ENCODE measurements at places on chromosomes 4 and X. TPM values are rescaled to one million over a fixed set of nuclear protein-coding genes. Genes with fewer than 3 reads are reported as not detected.
A peak's percentile ranks its signal among the peaks of the same experiment; 100 is the strongest.

DNA sequence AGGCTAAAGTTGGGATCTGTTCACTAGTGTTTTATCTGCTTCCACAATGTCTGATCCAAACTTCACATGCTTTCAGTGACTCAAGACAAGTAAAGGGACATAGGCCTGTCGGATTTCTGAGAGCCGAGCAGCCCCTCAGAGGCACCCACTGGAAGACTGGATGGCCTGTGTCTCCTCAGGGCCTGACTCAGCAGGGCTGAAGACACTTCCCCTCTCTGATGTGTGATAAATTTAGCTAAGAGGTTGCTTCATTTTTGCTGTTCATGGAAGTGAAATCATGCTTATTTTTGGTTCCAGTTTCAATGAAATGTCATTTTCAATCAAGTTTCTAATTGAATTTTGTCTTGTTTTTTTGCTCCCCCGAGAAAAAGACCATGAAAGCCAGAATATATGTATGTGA lies 93.7 kb downstream of the MXRA5 start:
- DNase-seq: no peak

The HAUS3 gene
- 10.0 TPM for total RNA-seq

GRCh38 chr4:4696530-4696929 lies 154.7 kb upstream of the STX18 start:
- DNase-seq: no peak

The TMPRSS11F gene
- total RNA-seq: not detected

GRCh38 chrX:74505437-74505836 lies 84.1 kb downstream of the SLC16A2 start:
- no peak for DNase-seq

DNA sequence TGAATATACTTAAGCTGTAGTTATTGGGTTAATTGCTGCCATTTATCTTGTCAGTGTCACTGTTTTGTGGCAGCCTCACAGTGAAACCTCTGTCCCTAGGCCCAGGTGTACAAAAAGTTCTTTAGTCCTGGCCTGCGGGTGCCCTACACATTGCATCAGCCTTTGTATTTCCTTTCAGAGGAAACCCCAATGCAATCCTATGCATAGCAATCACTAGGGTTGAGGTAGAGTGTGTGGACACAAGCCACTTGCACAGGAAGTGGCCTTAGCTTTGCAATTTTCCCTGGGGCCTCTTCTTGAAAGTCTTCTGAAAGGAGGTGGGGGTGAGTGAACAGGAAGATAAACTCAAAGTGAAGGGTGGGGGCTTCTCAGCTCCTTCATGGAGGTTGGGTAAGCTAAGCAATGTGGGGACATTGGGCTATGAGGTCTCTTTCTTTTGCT lies 27.8 kb downstream of the VSIG4 start:
- DNase-seq: no peak

GRCh38 chrX:46676399-46677356 lies 82.2 kb downstream of the SLC9A7 start:
- no peak for DNase-seq

GRCh38 chrX:68498508-68499379 lies at the start of gene YIPF6:
Gene YIPF6, plus strand, starts transcription at chrX:68499051. Its CDS starts 16 bp downstream, at chrX:68499067.
- peak; percentile 92 for DNase-seq

DNA sequence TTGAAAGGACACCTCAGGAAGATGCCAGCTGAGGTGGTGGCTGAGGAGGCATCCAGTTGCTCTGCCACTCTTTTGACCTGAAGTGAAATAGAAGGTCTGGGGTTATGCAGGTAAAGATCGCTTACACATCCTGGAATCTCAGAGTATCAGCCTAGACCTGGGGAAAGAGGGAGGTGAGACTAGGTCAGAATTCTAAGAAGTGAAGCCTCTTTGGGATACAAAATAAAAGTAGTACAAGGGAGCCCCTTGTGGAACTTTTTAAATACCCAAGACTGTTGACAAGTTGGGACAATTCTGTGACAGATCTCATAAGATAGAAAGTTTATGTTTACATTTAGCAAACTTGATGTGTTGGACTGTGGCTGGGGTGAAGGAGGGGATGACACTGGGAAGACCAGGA lies 263.1 kb downstream of the SPRY1 start:
- no peak for DNase-seq

DNA sequence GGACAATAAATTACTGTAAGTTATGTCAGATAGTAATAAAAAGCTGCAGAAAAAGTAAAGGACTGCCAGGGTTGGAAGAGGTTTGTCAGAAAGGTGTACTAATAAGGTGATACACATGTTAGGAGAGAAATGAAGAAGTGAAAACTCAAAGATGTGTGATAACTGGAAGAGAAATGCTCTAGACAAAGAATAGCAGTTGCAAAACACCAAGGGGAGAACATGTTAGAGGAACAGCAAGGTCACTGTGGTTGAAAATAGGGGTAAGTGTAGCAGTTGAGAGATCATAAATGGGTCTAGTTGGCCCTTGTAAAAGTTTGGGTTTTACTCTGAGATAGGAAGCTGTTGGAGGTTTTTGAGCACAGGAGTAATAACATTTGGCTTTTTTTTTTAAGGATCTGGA lies 46.9 kb downstream of the HSPA4L start:
- DNase-seq: no peak

DNA sequence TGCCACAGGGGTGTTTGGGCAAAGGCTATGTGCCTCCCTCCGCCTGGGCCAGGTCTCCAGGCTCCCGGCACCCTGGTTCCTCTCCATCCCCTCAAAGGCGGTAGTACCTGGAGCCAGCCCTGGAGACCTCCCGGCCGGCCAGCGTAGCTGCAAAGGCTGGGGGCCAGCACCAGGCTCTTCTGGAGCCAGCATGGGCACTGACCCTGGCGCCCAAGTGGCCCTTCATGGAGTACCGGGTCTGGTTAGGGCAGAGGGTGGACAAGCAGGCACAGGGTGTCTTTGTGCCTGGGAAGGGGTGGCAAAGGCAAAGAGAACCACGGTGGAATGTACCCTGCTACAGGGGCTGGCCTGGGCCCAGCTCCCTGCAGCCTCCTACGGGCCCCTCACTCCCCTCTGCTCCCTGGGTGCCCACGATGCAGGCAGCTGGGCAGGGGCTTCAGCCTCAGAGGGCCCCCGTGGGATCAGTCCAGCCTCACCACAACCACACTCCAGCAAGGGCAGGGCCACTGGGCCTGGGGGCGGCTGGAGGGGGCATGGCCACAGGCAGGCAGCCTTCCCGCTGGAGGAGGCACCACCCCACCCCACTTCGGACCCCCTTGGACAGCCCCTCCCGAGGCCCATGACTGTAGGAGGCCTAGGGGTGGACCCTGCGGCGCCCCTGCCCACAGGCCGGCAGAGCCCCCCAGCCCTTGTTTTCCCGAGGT lies 112.9 kb upstream of the NKX1-1 start:
- DNase-seq: peak; percentile 74

DNA sequence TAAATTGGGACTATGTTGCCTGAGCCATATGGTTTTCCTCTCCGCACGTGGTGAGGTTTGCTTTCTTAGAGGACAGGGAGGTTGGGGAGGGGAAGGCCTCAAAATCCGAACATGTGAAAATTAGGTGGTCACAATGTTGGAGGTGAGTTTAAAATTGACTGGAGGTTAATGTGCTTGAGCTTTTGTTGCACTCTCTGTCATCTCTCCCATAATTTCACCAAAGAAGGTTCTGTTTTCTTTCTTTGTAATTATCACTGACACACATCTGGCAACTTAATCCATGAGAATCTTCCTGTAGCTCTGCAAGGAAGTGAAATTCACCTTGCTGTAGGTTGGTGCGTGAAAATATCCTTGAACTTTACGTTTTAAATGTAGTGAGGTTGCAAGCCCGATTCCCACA lies 225.5 kb downstream of the PDGFC start:
- DNase-seq: no peak

The ATP8A1 gene
- 0.25 TPM for total RNA-seq

The OPN1MW2 gene
- total RNA-seq: not detected

- no peak for DNase-seq
Measured at GRCh38 chr4:87114245-87115062, 106.0 kb downstream of the KLHL8 start.

GRCh38 chr4:122806981-122807679 lies 19.5 kb upstream of the FGF2 start:
- DNase-seq: no peak

DNA sequence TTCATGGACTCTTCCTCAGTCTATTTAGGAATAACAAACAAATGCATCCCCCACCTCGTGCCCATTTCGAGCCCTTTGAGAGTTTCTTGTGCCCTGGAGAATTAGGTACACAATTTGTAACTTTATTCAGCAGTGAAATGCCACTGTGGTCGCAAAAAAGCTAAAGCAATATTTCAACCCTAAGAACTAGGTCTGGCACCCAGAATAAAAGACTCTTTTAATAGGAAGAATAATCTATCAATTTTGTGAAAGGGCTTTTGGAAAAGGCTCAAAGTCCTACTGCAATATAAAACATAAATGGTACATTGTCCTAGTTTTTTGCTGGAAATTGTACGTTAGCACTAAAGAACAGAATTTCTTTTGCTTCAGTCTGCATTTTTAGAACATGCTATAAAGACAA lies 304.6 kb upstream of the TENM3 start:
- DNase-seq: no peak

- no peak for DNase-seq
Measured at GRCh38 chr4:46392421-46392820, 2.5 kb upstream of the GABRA2 start.

- DNase-seq: no peak
Measured at GRCh38 chr4:55351824-55352223, 5.8 kb downstream of the SRD5A3 start.

GRCh38 chr4:122819708-122820449 lies 6.8 kb upstream of the FGF2 start:
- no peak for DNase-seq

The RAB41 gene
- not detected for total RNA-seq

The GLOD5 gene
- total RNA-seq: not detected

DNA sequence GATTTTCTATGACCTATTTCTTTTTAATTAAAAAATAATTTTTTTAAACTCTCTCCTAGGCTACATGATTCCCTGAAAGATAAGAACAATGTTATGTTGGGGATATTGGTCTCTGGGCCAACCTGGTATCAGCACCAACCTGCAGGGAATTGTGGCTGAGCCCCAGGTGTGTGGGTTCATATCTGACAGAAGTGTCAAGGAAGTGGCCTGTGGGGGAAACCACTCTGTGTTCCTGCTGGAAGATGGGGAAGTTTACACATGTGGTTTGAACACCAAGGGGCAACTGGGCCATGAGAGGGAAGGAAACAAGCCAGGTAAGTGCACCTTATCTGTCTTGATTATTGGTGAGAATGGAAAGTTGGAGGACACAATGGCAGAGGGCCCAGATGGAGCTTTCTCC lies 13.5 kb downstream of the HERC3 start:
- DNase-seq: no peak

GRCh38 chr4:26509681-26510333 lies 19.5 kb upstream of the CCKAR start:
- no peak for DNase-seq

- no peak for DNase-seq
Measured at GRCh38 chr4:78640714-78641113, 89.1 kb downstream of the ANXA3 start.

GRCh38 chr4:22787753-22788375 lies 95.1 kb downstream of the GBA3 start:
- no peak for DNase-seq

DNA sequence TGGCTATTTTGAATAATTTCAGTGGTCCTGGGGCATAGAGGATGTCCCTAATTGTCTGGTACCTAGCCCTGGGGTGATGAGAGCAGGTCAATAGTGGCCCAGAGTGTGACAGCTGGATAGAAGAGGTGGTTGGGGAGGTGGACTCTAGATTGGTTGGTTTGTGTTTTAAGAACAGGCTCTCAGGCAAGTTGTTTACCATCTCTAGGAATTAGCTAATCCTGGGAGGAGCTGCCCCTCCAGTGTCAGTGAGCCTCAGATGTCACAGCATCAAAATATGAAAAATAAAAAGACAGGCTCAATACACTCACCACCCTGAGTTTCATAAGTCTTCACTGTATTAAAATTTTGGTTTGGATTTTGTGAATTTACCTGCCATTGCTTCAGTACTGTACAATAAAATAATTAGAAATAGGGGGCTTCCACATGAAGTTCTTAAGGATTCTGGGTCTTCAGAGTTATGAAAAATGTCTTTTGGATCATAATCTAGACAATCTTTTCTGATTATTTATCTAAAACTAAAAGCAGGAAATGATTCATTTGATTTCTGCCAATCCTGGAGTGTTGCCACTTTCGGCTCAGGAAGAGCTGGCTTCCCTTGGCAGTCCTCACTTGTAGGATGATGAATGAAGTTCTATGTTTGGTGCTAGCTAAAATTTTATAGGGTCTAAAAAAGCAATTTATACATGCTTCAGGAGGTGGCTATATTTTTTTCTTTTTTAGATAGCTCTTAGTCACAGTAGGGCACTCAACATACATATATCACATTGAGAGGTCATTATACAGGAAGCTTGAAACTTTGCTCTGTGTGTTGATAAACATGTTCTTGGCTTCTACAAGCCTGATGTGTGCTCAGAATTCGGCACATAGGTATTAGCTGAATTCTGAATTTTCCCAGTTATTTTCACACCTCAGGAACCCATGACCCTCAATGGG lies 395.1 kb downstream of the RAB28 start:
- DNase-seq: no peak

DNA sequence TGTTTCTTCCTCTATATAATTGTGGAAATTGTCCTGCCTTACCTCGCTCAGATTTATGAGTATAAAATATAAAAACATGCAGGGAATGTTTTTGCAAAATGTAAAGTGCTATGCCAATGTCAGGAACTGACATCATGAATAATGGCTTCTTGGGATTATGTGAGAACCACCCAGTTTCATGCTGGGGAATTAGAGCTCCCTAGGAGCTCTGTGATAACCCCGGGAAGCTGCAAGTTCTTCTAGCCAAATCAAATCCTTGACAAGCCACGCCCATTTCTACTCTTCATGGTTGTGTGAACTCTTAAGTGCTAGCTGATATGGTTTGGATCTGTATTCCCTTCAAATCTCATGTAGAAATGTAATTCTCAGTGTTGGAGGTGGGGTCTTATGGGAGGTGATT lies 85.9 kb upstream of the PAK3 start:
- no peak for DNase-seq

Measured in chondrocyte (in vitro differentiated cells).